ENCODE measurements at places on chromosomes 11 and 22. TPM values are rescaled to one million over a fixed set of nuclear protein-coding genes. Genes with fewer than 3 reads are reported as not detected.

Gene SLC17A6
- not detected for total RNA-seq

Gene TMEM45B
- total RNA-seq: not detected

Gene GLYAT
- 0.60 TPM for total RNA-seq

Gene HOATZ
- total RNA-seq: not detected

Gene SLC22A12
- total RNA-seq: not detected

Gene MMP12
- not detected for total RNA-seq

Gene TUBA8
- 0.39 TPM for total RNA-seq

Gene TSGA10IP
- total RNA-seq: not detected

Gene SLC22A9
- not detected for total RNA-seq

Gene CARNS1
- not detected for total RNA-seq

Gene PRG3
- not detected for total RNA-seq

Gene ALG8
- total RNA-seq: 87.5 TPM

Gene UCP3
- 0.60 TPM for total RNA-seq

Gene OR52E6
- total RNA-seq: not detected

Gene OR2AG2
- total RNA-seq: 0.84 TPM

Gene OR8G5
- total RNA-seq: not detected

Gene SPI1
- not detected for total RNA-seq

Gene UBQLNL
- total RNA-seq: not detected

Gene NXPE4
- total RNA-seq: not detected
